Fibroblast of skin of scalp (primary cell): ENCODE measurements at places on chromosomes 5 and 9.

GRCh38 chr5:72988769-72989168 is 32.9 kb downstream of the FCHO2 start:
- DNase-seq, result peak; percentile 10

DNA sequence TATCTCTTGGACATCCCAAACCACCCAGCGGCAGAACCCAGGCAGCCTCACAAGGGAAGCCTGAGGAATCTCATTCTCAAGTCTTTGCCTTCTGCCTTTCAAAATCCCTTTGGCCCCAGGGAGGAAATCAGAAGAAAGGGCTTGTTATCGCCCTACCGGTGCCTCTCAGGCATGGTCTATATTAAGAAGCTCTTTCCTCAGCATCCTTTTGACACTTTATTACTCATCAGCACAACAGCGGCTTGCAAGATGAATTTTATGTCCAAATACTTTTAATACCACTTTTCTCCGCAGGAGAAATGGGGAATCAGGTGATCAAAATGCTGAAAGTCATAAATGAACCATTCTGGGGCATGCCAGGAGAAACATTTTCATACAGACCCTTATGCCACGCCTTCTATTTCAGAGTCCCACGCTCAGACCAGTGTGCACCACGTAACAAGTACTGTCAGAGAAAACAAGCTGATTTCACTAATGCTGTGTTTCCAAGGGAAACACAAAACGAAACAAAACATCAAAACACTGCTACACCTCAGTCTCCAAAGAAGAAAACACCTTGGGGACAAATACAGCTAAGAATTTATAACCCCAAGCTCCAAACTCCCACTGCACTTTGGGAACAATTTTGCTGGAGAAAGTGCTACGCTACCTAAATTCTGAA is 30.0 kb downstream of the RAPGEF1 start:
- peak; percentile 44 for DNase-seq

GRCh38 chr9:106880863-106881262 is 17.9 kb downstream of the ZNF462 start:
- no peak for DNase-seq

DNA sequence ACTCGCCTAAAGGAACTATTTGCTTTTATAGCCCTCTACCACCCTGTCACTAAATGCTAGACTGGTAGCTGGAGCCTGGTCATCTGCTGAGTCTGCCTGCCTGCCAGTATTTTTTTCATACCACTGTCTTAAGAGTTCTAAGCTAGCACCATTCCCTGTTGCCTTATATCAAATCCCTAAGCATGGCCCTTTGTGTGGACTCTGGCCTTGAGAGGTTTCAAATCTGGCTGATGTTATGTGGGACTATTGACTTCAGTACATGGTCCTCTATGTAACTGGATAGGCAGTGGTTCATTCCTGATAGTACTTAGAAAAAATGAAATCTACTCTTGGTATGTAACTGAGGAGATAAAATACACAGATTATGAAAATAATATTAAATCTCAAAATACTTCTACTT is 103.5 kb downstream of the PLCXD3 start:
- no peak for DNase-seq

GRCh38 chr9:1617419-1617818 is 397.7 kb upstream of the SMARCA2 start:
- DNase-seq, result no peak

- DNase-seq, result peak; percentile 91
Measured at GRCh38 chr5:56270568-56271392, 37.6 kb upstream of the ANKRD55 start.

DNA sequence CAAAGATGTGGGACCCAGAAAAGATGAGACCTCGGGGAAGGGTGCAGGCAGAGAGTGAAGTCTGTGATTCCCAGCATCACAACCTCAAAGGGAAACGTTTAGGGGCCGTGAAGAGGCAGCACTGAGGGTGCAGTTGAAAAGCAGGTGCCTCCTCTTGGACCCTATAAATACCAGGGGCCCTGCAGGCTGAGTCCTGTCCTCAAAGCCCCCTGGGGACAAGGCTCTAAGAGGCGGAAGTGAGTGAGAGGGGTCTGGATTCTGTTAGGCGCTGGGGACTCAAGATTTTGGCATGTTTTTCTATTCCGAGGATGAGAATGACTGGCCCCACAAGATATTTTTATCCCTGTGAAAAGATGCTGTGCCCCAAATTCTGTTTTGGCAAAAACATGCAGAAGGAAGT is 107.8 kb downstream of the THBS4 start:
- DNase-seq, result peak; percentile 17

DNA sequence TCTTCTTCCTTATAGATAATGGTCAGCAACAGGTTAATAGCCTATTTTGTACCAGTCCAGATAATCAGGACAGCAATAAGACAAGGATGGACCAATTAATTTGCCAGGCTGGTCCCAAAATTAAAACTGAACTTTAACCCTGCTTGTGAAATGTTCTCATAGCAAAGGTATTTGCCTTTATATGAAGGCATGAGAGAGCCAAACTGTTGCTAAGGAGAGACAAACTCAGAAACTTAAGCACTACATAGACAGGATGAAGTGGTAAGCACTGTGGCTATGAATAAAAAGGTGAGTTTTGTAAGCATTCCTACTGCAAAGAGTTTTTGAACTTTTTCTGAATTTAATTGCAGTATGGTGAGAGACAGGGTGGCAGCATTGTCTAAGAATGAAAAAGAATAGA is 174.7 kb upstream of the PPP1R2B start:
- no peak for DNase-seq

DNA sequence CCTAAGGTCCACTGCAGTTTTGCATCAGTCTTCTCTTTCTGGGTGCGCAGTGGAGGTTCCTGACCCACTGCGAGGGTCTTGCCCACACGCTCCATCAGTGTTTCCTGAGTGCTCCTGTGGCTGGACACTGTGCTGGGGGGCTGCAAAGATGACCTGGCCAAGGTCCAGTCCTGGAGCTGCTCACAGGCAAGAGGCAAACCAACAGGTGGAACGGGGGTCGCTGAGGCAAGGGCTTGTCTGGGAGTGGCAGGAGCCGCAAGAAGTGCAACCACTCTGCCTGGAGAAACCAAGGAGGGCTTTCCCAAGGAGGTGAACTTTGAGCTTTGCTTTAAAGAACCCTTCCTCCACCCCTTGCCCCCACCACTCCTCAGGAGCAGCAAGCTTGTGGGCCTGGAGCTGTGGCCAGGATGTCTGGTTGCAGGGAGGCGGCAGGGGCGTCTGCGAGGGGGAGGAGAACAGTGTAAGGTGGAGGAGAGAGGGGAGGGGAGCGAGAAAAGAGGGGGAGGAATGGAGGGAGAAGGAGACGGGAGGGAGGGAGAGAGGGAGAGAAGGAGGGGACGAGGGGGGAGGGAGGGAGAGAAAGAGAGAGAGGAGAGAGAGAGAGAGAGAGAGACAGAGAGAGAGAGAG is 444 bp upstream of the CPLX2 start:
- DNase-seq, result no peak

- no peak for DNase-seq
Measured at GRCh38 chr5:76025790-76026189, 57.4 kb upstream of the SV2C start.

GRCh38 chr9:133887540-133888047 is 104.5 kb downstream of the VAV2 start:
- peak; percentile 34 for DNase-seq

GRCh38 chr5:78810098-78810920 is 161.7 kb upstream of the LHFPL2 start:
- no peak for DNase-seq

GRCh38 chr5:114056185-114056538 is 305.7 kb upstream of the KCNN2 start:
- no peak for DNase-seq

DNA sequence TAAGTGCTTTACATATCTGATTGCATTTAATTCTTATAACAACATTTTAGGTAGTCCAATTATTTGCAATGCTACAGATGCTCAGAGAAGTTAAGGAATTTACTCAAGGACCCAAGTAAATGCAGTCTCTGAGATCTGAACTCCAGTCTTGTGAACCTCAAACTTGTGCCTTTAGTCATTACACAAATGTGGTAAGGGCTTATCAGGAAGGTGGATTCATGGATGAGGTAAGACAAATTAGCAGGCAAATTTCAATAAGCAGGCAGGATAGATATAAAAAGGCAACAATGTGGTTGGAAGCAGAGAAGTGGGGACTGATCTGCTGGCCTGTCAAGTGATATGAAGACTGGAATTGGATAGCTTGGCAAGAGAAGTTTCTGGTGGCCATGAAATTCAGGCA is 29.5 kb downstream of the HMHB1 start:
- no peak for DNase-seq

DNA sequence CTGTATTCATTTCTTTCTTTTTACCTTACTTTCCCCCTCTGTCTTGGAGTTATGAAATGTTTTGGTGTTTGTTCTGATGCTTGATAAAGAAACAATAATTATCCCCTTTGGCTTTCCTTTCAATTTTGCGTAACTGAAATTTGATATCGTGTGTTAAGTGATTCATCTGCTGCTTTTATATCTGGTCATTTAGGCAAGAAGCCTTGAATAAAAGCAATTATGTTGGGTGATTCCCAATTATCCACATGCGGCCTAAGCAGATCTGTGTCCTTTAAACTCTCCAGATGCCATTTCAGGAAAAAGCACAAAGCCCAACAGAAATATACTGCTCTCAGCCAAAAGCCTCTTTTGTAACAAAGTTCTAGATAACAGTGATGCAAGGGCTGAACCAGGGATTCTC is 92.8 kb downstream of the TAF11L14 start:
- DNase-seq, result no peak

- DNase-seq, result peak; percentile 93
Measured at GRCh38 chr5:39452846-39453245, 28.1 kb upstream of the DAB2 start.

GRCh38 chr9:76932757-76933156 is 26.8 kb upstream of the PRUNE2 start:
- peak; percentile 53 for DNase-seq

- DNase-seq, result peak; percentile 46
Measured at GRCh38 chr5:35470866-35471265, 146.8 kb upstream of the SPEF2 start.

GRCh38 chr9:112384690-112385089 is 4.8 kb downstream of the HSDL2 start:
- DNase-seq, result no peak

DNA sequence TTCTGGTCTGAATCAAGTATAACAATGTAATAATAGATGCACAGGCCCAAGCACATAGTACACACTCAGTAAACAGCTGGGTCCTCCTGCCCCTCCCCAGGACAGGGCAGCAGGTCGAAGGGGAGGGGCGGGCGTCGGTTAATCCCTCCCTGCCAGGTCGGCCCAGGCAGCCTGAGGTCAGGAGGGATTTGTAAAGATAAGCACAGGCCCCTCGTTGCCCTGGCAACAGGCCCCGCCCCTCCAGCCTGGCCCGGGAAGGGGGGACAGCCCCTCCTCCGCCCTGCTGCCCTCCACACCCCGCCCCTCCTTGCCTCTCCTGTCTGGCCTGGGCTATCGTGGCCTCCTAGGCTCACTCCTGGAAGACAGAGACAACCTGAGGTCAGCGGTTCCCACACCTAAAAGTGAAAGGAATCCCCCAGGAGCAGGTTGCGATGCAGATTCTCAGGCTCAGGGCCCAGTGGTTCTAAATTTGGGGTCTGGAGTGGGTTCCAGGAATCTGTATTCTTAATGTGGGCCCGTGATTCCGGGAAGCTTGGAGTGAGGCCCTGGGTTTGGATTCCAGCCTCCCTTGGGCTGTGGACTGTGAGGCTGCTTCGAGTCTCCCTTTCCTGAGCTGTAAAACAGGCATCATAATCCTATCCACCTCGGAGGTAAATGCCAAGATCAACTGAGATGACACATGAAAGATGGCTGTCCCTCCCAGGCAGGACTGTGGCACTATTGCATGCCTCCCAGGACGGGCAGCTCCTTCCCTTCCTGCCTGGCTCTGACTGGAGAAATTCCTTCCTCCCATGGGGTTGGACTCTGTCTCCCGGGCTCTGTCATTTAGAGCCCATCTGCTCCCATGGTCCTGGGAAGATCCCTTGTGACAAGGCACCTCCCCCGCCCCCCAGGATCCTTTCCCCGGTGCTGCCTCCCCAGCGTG is 4.4 kb downstream of the CRB2 start:
- no peak for DNase-seq

DNA sequence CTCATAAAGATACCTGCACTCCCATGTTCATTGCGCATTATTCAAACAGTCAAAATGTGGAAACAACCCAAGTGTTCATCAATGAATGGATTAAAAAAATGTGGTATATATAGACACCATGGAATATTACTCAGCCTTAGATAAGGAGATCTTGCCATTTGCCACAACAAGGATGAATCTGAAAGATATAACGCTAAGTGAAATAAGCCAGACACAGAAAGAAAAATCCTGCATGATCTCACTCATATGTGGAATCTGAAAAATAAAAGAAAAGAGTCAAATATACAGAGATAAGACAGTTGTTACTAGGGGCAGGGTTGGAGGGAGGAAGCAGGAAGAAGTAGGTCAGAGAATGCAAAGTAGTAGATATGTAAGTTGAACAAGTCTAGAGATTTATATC is 17.6 kb upstream of the SLIT3 start:
- no peak for DNase-seq

DNA sequence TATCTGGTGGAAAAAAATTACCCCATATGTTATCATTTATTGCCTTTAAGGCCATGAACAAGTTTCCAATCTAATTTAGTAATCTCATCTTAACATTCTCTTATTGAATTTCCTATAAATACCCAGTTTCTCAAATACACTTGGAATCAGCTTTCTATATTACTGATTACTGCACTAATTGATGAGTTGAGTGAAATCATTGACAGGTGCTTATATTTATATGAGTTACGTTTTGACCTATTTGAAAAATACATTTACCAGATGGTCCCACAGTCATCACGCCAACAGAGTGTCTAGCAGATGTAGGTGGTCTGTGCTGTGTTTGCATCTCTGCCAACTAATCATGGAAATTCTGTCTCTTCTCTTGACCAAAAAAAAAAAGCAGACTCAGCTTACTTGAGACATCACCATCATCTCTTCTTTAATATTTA is 307.3 kb upstream of the NREP start:
- no peak for DNase-seq

DNA sequence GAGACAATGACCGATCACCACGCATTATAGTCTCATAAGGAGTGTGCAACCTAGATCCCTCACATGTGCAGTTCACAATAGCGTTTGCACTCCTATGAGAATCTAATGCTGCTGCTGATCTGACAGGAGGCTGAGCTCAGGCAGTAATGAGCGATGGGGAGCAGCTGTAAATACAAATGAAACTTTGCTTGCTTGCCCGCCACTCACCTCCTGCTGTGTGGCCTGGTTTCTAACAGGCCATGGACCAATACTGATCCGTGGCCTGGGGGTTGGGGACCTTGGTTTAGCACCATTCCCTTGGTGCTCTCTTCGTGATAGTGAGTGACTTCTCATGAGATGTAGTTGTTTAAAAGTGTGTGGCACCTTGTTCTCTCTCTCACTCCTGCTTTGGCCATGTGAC is 50.2 kb downstream of the PRLR start:
- no peak for DNase-seq

DNA sequence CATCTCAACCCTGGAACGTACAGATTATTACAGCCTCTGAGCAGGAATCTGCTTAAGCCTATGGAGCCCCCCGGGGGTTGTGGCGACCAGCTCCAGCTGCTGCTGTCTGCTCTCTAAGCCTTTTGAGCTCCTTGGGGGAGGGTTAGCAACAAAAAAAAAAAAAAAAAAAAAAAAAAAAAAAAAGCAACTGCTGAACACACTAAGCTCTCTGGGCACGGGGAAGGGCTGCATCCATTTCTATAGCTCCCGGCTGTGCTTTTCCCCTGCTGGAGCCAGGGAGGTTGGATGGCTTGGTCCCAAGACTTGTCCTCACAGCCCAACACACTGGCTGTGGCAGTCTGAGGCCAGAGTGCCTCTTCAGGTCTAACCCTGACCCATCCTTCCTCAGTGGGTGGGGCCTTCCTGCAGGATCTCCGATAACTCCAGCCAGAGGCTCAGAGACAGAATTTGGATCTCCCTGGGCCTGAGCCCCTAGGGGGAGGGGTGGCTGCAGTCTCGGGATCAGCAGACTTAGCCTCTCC is 82.1 kb downstream of the FBN2 start:
- DNase-seq, result peak; percentile 20
